Suppressor macrophage treated with lipopolysaccharide for 4 hours (primary cell): ENCODE measurements at places on chromosomes 7 and 10.
A peak's percentile ranks its signal among the peaks of the same experiment; 100 is the strongest.

DNA sequence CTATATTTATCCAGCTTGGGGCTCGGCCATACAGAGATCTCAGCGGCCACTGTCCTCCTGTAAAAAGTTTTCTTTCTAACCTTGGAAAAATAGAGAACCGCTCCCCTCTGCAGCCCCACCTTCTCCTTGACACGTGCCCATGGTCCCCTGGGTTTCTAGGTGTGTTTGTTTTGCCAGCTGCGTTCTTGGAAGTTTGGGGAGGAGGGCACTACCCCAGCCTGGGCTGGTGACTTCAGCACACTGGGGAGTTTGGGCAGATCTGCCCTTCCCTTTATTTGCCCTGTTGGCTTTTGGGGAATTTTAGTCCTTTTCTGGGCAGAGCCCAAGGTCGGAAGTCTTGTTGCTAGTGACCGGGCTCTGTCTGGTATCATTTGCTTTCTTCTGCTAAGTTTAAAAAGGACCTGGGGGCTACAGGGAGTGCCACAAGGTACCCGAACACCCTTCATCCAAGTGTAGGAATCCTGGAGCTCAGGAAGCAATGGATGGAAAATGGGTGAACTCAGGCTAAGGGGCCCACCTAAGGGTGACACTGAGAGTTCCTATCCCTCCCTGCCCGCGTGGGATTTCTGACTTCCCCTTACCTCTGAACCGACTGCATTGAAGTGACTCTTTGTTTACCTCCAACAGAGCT lies 1.7 kb downstream of the ADAMTS14 start:
- no peak for DNase-seq

DNA sequence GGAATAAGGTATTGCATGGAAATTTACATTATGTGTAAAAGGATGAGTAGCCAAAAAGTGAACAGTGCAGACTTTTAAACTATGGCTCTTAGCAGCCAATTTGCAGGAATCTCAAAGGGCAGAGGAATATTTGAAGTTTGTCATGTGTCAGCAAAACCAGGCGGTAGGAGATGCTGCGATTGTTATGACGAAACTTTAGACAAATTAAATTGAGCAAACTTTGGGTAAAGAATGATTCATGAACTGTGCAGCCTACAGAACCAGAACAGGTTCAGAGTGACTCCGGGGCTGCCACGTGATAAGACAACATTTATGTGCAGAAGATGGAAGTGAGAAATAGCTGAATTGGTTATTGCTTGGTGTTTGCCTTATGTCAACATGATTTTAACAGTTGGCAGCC lies 39.2 kb upstream of the CCDC6 start:
- DNase-seq = no peak

- peak; percentile 36 for DNase-seq
Observed at GRCh38 chr7:120554960-120555571, 282.1 kb downstream of the KCND2 start.

DNA sequence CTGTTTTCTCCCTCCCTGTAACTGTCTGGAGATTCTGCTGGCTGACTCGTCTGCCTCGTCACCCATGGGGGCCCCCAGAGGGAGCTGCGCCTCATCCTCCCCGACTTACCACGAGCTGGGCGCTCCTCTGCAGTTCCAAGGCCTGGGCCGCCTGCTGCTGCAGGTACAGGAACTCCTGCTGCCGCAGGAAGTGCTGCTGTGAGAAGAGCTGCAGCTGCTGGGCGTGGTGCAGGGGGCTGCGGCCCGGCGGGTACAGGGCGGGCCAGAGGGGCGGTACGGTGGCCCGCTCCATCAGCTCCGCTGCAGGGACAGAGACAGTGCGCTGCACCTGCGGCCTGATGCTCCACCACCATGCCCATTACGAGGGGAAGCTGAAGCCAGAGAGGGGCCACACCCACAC lies 47.7 kb downstream of the TNRC18 start:
- DNase-seq = no peak

- no peak for DNase-seq
Observed at GRCh38 chr10:61730671-61731070, 67.9 kb downstream of the CABCOCO1 start.

GRCh38 chr7:156927571-156928405 lies 21.7 kb upstream of the NOM1 start:
- DNase-seq = no peak
